Kidney tubule cell (primary cell): ENCODE measurements at places on chromosomes 16 and 17.

DNA sequence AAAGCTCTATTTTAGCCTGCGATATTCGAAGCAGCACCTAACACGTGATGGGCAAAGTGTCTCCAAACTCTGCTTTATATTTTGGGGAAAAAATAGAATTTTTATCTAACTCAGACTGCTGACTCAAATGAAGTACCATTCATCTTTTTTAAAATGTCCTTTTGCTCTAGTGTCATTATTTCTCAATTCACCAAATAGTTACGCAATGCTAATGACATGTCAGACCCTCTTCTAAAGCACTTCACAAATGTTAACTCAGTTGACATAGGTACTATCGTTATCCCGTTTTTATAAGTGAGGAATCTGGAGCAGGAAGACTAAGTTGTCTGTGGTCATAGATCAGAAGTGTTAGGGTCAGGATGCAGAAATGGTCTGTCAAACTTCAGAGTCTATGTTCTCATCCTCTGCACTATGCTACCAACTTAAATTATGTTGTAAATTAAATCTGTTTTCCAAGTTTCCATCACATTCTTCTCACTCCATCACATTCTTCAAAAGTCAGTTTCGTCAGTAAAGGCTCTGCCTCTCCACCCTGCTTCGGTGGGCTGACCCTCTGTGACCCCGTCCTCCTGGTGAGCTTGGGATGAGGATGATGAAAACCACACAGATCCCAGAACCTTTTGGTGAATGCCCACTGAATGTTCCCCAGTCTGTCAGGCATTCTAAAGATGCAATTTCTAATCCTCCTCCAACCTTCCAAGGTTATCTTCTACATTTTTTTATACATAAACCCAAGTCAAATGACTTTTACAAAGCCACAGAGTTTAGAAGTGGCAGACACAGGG is 102.8 kb downstream of the ADAMTS18 start:
- DNase-seq: no peak

GRCh38 chr16:19135201-19135842 is 21.6 kb downstream of the ITPRIPL2 start:
- no peak for DNase-seq

- DNase-seq: no peak
Observed at GRCh38 chr17:73165616-73166404, 1.0 kb downstream of the SSTR2 start.

DNA sequence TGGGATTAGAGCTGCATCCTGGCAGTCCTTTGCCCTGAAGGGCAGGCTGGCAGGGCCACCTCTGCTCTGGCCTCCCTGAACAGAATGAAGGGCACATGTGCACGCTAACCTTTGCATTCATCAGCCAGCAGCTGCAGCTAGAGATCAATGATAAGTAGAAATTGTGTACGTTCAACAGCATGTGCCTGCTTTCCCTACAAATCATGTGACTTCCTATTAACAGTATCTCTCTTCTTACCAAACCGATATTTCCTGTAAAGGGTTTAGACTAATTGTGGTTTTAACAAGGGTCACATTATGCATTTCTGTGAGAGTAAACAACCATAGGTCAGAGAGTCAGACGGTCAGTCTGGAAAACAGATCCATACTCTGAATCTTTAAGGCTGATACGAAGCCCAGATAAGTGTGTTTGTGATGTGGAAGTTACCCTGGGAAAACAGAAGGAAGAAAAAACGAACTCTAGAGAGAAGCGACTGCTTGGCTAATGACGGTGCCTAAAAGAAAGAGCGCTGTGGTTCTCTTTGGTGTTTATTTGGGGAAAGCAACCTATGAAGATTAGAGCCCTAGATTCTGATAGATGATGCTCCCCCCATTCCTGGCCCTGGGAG is 219.4 kb downstream of the MAF start:
- no peak for DNase-seq
